ENCODE measurements at places on chromosomes 7 and 10.

DNA sequence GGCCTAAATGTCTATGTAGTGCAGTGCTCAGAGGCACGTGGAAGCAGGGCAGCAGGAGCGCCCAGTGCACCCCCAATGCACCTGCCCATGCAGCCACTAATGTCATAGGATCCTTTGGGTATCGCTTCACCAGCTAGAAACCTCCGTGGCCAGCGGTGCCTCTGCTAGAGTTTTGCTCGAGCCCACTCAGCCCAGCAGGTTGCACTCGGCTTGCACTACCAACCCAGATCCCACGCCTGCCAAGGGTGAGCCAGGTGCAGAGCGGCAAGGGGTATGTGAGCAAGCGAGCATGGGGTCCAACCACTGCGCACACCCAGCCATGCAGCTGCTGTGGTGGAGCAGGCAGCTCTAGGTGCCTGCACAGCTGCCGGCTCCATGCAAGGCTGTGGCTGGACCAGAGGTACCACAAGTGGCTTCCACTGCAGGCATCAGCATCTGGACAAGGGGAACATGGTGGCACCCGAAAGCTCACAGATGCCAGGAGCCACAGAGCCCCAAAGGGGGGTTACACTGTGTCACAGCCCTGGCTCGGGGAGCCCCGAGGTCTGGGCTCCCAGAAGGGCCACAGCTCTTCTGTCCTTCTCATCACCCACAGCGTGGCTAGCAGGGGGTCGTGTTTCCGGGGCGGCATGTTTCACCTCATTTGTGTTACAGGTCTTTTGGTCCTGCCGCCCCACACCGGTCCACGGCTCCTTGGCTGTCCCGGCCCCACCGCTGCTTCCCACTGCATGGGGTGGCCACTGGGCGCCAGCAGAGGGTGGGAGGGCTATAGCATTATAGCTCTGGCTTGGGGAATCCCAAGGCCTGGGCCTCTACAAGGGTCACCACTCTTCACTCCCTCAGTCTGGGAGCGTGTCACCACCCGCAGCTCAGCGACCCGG lies 2.3 kb upstream of the NCAPG2 start:
- no peak for DNase-seq

DNA sequence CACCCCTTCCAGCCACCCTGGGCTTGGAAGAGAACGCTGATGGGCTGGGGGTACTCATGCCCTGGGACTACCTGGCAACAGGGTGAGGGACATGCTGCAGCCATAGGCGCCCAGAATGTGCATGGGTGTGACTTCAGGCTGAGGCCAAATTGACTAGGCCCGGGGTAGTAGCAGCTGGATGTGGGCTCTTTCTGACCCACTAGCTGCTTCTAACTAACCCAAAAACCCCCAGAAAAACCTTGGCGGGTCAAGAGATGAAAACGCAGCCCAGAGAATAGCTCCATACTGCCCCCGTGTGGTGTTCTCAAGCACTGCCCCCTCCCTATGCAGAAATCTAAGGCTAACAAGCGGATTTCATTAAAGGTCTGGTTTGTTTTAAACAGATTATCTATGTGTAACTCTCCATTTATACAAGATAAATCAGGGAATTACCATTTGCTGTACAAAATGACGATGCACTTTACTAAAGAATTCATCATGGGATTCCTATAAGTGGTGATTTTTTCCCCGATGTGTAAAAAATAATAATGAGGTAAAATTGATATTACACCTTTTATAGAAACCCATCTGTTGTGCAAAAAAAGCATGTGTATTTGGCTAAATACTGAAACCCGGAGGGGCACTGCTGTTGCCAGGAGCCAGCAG lies 4.2 kb downstream of the SMARCD3 start:
- DNase-seq: peak; percentile 64

DNA sequence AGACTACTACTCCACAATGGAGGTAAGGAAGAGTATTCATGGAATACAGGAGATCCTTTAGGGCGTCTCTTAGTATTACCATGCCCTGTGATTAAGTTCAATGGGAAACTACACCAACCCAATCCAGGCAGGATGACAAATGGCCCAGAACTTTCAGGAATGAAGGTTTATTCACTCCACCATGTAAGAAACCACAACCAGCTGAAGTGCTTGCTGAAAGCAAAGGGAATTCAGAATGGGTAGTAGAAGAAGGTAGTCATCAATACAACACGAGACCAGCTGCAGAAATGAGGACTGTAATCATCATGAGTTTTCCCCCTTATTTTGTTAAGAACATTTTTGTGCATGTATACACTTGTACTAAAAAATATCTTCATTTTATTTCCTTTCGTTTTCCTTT lies 76.6 kb downstream of the GPR37 start:
- peak; percentile 26 for DNase-seq

DNA sequence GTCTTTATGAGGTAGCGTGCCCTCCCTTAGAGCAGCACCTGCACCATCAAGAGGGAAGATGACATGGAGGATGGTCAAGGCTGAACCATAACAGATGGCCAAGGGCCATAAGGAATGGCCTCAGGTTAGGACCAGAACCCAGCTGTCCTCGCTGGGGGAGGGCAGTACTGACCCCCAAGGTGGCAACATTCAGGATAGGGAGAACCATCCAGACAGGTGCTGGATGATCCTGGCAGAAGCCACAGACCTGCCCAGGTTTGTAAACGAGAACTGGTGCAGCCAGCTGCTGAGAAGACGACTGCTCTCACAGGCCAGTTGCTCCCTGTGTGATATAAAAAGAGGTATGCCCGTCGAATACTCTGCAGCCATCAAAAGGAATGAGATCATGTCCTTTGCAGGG lies 320.4 kb downstream of the GLRX3 start:
- DNase-seq: no peak

DNA sequence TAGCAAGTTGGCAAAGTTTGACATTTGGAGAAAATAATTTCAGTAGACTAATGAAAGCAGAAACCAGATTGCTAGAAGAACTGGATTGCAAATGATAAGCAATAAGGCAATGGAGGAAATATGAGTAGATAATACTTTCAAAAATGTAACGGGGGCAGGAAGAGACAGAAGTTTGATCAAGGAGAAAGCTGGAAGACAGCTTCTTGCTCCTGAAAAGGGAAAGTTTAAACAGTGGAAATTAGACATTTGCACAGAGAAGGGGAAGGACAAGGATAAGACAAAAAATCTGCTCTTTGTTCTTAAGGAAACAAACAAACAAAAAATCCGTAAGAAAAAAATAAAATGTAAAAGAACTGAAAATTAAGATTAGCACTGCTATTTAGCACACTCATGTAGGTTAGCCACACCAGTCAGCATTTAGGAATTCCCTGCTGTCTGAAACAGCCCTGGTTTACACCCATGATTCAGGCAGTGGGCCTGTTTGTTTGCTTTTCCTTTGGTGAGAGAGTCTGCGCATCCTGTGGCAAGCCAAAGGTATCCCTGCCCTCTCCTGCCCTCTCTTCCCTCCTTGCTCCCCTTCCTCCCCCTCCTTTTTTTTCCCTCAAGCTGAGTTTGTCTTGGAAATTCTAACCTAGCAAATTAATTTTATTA lies 104.3 kb upstream of the CAV2 start:
- peak; percentile 92 for DNase-seq

DNA sequence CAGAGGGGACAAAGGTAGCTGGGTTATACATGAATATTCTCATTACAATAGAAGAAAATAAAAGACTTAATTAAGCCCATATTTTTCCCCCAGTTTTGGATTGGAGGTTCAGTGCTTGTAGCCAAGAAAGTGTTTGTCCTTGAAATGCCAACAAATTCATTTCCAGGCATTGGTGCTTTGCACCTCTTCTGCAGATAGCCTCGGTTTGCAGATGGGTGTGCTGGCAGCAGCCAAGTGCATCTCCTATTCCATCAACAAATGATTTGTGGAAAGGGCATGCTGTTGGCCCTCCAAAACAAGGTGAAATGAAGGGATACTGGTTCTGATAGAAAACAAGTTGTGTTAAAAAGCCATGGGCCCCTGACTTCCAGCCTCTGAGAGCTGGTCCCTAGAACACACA lies 187.3 kb downstream of the DPY19L1 start:
- no peak for DNase-seq

DNA sequence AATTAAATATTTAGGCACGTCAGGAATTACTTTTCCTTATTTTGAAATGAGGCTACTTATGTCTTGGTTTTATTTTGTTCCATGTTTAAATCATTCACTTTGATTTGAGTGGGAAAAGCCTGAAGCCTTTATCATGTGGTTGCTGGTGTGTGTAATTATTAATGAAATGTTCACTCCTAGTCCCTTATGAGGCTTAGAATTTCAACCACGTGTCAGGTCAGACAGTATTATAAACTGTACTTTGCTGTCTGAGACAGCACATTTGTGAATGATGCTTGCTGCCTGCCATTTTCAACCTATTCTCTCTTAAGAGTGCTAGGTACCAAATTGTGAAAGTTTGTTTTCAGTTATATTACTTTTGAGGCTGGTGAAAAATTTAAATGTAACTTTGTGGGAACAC lies 58.9 kb downstream of the COL17A1 start:
- DNase-seq: no peak

DNA sequence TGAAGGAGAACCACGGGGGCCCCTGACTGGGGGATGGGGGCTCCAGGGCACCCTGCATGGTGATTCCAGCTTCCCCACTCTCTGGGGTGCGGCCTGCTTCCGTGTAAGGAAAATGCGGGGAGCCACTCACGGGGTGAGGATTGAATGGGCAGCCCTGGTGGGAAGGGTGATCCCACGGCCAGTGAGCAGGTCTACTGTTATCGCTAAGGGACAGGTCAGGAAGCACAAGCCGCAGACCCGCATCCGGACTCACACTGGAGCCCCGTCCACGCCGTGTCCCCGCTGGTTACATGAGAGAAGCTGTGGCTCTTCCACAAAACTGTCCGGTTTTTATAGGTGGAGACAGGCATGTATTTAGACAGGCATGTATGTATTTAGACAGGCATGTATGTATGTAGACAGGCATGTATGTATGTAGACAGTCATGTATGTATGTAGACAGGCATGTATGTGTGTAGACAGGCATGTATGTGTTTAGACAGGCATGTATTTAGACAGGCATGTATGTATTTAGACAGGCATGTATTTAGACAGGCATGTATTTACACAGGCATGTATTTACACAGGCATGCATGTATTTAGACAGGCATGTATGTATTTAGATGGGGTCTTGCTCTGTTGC lies 5.7 kb downstream of the PSMG3 start:
- no peak for DNase-seq

GRCh38 chr10:5905854-5906507 lies 15.9 kb downstream of the FBH1 start:
- no peak for DNase-seq

DNA sequence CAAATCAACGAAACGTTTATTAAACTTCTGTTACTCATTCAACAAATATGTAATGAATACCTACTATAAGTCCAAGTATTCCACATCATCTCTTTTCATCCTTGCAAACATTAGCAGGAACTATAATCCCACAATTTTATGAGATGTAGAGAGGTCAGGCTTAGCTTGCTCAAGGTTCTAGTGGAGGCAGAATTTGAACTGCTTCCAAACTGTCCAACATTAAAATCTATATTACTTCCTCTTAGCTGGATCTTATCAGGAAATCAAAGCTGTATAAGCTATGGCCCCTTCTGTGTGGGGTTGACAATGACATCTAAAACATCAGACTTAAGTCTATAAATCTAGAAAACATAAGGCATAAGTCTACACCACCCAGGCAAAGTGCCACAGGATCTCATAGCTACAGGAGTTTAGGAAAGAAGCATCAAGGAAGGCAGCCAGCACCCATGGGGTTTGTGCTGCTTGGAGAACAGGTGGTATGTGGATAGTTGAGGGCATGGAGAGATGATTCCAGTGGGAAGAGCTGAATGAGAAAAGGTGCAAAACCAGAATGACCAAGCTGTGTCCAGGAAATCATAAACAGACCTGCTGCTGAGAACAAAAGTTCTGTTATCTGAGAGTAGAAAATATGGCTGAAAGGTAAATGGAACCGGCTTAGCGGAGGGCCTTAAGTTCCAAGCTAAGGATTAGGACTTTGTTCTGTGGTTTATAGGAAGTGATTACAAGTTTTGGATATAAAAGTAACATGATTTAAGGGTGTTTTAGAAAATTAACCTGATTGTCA lies 34.5 kb downstream of the PAPSS2 start:
- DNase-seq: no peak

- no peak for DNase-seq
These were observed 436.8 kb upstream of the FOXK1 start for GRCh38 chr7:4245135-4245865.

- no peak for DNase-seq
These were observed 63.2 kb downstream of the USP6NL start for GRCh38 chr10:11548065-11548767.
